ENCODE measurements at places on chromosomes 5 and 9.

DNA sequence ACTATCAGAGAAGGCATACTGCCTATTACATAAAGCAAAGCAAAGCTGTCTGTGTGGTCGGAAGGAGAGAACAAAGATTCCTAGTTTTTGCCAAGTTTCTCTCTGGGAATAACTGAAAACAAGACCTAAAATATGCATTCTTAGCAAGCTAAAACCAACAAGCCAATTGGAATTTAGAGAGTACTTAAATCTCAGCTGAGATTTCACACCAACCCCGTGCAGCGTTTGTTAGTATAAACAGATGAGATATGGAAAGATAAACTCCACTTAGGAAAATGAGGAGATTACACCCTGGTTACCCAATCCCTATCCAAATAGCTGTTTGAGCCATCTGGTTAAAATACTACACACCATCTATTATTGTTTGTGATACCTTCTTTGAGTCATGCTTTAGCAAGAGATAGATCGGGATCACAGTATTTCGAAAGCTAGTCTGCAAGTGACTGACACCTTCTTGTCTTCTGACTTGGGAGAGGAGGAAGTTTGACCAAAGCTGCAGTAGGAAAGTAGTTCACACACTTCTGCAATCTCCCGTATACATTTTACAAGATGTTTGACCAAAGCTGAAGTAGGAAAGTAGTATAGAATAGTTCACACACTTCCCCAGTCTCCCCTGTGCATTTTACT, 18.2 kb downstream of the FAF2 start:
- DNase-seq: no peak

GRCh38 chr9:101365181-101365580, 19.6 kb downstream of the BAAT start:
- no peak for DNase-seq

GRCh38 chr9:122767817-122768216, 20.9 kb upstream of the OR5C1 start:
- DNase-seq: no peak

DNA sequence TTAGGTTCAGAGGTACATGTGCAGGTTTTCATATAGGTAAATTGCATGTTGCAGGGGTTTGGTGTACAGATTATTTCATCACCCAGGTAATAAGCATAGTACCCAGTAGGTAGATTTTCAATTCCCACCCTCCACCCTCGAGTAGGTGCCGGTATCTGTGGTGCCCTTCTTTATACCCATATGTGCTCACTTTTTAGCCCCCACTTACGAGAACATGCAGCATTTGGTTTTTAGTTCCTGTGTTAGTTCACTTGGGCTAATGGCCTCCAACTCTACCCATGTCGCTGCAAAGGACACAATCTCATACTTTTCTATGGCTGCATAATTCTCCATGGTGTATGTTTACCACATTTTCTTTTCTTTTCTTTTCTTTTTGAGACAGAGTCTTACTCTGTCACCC, 21.2 kb downstream of the ITK start:
- DNase-seq: no peak

GRCh38 chr5:122154910-122155309, 25.6 kb downstream of the ZNF474 start:
- no peak for DNase-seq

DNA sequence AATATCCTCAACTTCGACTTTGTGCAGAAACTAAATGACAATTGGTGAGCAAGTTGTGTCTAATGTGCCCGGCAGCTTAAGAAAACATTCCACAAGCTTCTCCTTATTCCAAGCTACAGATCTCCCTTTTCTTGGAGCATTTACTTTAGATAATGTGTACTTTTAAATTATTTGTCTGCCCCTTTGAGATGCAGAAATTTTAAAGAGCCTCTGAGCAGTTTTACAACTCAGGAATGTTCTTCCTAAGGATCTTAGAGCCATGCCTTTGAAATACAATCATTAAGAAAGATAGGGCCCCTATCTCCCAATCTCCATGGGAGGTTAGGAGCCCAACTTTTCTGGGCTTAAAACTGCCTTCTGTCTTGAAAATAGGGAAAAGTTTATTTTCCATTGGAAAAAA, 723.7 kb upstream of the COX7C start:
- no peak for DNase-seq

GRCh38 chr5:60259730-60260129, 366.2 kb upstream of the PDE4D start:
- DNase-seq: no peak

- no peak for DNase-seq
These were observed 217.4 kb downstream of the FANCC start for GRCh38 chr9:95100071-95100627.

GRCh38 chr5:154264549-154265196, 74.1 kb downstream of the GALNT10 start:
- DNase-seq: no peak

DNA sequence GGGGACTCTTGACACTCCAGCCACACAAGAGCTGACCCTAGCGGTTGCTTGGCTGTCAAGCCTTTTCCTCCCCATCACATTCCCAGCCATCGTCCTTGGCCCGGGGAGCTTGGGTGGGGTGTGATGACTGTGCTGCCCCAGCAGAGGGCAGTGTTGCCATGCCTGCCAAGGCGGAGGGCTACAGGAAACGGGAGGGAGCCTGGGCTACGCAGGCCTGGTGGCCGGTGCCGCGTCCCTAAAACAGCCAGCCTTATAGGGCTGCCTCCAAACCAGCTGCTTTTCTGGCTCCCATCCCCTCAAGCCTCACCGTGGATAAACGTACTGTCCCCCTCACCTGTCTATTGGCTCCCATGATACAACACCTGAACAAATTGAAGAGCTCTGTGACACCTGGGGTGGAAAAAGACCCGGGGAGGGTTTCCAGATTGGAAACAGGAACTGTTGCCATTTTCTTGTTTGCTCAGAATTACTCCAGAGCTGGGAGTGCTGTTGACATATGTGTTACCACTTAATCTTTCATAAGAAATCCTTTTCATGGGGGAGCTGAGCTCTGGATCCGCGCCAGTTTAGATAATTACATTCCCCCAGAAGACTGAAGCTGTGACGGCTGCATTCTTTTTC, 72.8 kb upstream of the ASTN2 start:
- DNase-seq: peak; percentile 2

GRCh38 chr9:121620777-121621449, 30.5 kb upstream of the DAB2IP start:
- DNase-seq: no peak

GRCh38 chr5:61309115-61309514, 22.9 kb upstream of the ZSWIM6 start:
- DNase-seq: no peak

DNA sequence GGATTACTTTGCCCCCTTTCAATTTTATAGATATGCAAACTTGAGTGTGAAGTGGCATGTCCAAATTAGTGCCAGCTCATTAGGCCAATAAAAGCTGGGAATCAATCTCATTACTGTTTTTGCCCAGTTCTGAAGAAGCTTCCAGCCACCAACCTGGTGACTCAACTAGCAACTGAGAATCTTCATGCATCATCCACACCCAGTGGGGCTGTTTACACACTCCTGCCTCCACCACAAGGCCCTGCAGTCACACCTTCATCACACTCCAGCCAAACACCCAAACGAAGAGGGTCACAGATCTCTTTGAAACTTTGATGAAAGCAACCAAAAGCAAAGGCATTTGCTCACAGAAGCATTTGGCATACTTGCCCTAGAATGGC, 41.3 kb upstream of the S1PR3 start:
- no peak for DNase-seq

- no peak for DNase-seq
These were observed 31.8 kb downstream of the RUSC2 start for GRCh38 chr9:35521708-35522107.

GRCh38 chr9:123540457-123540856, 184.5 kb downstream of the CRB2 start:
- no peak for DNase-seq

GRCh38 chr9:130030651-130031127, 12.3 kb downstream of the FNBP1 start:
- DNase-seq: no peak

GRCh38 chr9:98092613-98092931, 26.4 kb downstream of the TRIM14 start:
- no peak for DNase-seq

DNA sequence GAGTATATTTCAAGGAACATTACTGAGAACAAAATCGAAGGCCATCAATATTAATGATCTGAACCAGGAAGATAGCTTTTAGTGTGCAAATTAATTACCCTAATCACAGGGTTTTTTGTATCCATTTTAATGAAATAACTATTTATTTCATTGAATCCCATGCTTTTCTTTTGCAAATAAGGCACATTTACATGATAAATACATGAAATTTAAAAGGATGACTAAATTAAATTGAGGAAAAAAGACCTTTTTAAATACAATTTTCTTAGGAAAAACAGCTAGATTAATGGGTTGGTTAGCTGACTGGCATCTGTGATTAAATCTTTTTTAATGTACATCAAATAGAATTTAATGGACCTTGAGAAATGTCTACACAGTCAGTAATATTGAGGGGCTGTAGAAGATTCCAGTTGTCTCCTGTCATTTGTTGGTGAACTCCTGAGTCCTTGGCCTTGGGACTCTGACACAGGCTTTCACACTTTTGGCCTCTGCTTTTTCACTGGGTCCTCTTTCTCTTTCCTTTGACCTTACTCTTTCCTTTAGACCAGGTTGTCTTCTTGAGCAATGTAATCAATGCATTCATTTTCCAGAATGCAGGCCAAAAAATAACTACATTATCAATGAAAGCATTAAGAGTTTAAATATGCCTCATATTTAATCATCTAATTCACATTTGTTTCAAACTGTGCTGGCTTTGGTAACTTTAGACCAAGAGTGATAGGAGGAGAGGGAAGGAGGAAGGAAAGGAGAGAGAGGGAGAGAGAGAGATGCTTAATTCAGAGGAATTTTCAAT, 511.5 kb downstream of the ZNF608 start:
- DNase-seq: no peak

DNA sequence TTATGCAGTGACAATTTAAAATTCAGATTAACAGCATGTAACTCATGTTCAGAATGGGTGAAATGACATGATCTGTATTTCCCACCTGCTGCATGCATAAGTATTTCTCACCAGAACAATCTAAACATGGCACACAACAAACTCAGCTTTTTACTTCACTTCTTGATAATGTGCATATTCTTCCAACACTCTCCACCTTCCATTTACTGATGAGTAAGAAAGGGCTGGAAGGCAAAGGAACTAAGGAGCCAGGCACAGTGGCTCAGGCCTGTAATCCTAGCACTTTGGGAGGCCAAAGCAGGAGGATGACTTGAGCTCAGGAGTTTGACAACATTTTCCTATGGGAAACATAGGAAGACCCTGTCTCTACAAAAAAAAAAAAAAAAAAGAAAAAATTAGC, 35.8 kb upstream of the SAP30L start:
- DNase-seq: no peak

- no peak for DNase-seq
These were observed 4.6 kb upstream of the FEM1C start for GRCh38 chr5:115549154-115549553.

GRCh38 chr5:108743319-108743718, 4.4 kb upstream of the FER start:
- no peak for DNase-seq

DNA sequence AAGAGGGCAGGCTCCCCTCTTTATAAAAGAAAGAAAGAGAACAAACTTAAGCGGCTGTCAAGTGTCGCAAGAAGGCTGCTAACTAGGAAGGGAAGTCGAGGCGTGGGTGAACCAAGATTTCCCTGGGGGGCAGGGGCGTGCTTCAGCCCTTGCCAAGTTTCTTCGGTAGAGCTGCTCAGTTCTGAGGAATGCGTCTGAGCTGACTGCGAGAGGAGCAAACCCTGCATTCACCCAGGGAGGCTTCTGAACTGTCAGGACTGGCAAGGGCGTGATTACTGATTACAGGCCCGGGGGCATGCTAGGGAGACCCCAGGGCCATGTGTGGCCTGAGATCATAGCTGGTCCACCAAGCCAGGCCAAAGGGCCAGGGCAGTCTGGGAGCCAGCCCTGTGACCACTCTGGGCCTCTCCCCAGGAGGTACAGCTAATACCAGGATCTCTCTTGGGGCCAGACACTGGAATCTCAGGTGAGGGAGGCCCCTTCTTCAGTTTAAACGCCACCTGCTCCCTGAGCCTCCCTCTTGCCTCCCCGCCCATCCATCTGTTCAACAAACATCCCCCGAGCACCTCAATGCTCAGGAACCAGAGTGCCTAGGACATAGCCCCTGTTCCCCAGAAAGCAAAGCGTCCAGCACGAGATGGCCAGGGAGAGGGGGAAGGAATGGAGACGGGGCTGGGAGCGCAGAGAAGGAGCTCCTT, 30.9 kb downstream of the SARDH start:
- DNase-seq: no peak

DNA sequence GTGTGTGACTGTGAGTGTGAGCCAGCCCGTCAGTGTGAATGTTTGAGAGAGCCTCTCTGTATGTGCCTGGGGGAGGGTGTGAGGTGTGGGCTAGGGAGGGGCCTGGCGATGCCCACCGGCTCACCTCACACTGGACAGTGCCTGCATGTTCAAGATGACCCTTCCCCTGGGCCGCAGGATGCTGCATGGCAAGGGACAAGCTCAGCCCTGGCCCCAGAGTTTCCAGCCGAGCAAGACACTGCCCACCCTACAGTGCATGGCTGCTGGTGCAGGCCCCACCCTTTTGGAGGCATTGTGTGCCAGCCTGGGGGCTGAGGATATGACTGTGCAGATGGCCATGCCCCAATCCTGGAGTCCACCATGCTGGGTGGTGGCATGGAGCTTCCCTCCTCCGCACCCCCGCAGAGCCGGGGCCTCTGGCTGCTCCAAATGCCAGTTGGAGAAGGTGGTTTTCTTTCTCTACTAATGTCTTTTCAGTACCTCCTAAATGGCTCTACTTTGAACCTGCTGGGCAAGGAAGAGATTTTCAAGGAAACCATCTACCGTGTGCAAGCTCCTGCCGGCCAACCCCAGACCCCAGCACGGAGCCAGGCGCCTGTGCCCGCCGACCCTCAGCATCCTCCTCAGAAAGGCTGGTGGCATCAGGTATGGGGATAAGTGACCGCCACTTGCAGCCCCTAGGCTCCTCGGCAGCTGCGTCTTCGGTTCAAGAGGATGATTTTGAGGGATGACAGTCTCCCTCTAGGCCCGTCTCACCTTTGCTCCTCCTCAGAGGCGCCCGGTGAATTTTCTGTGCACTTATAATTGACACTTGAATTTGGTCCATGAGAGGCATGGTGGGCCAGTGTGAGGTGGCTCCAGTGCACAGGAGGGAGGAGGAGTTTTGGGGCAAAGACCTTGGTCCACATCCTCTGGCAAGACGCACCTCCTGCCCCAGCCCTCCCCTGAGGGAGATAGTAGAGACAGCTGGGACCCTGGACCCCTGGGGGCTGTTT, 27.7 kb downstream of the FGD3 start:
- no peak for DNase-seq

GRCh38 chr5:66134407-66134861, 9.7 kb upstream of the SREK1 start:
- no peak for DNase-seq

GRCh38 chr5:172350212-172351181, 66.9 kb upstream of the UBTD2 start:
- DNase-seq: no peak

- no peak for DNase-seq
These were observed 106.1 kb downstream of the SH3TC2 start for GRCh38 chr5:148956477-148957385.

GRCh38 chr9:120730654-120731514, 16.6 kb upstream of the MEGF9 start:
- no peak for DNase-seq

DNA sequence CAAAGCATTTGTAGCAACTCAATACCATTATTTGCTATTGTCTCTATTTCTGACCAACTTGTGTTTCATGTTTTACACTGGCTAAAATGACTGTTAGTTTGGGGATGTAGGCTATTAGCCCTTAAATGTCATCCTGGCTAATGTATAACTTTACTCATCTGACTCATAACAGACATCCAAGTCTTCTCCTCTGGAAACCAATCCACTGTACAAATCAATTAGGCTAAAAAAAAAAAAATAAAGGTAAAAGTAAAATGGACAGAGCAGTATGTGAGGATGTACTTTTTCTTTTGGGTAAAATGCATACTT, 20.6 kb downstream of the MEGF9 start:
- no peak for DNase-seq

All from stimulated activated CD4-positive, alpha-beta T cell treated with anti-CD3 and anti-CD28 coated beads, TNF-alpha, amount 100 ng/mL, for 4 hours (primary cell).